ENCODE measurements at places on chromosomes 6 and 20.

DNA sequence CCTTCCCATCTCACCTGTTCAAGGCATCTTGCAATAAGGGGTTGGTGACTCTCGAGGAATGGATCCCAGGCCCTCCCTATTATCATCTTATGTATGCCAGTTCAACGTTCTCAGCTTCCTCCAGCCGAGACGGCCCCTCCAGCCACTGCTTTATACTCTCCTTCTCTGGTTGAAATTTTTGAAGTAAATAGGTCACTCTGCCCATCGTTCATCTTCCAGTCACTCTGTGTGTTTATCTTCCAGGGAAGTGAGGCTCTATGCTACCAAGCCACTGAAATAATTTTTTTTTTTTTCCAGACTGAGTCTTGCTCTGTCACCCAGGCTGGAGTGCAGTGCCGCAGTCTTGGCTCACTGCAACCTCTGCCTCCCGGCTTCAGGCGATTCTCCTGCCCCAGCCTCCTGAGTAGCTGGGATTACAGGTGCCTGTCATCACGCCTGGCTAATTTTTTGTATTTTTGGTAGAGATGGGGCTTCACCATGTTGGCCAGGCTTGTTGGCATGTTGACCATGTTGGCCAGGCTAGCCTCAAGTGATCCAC lies 17.0 kb downstream of the PTPN1 start:
- no peak for DNase-seq

- DNase-seq, result peak; percentile 82
Measured at GRCh38 chr6:148747145-148747470, 278 bp downstream of the UST start.

DNA sequence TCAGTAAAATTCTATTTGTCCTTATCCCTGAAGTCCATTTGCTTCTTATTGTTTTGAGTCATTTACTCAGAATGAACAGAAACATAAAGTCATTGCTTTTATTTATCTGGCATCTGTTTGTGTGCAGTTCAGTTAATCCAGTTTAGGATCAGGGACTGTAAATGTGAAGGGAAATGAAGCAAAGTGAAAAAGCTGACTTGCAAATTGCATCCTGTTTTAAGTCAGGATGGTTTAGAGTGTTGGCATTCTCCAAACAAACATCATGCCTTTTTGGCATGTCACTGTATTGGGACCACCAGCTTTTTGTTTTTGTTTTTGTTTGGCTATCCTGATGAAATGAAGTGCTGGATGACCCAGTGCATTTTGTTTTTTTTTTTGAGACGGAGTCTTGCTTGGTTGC lies 100.2 kb upstream of the CLDN20 start:
- no peak for DNase-seq

- DNase-seq, result no peak
Measured at GRCh38 chr20:47598911-47599744, 97.4 kb downstream of the NCOA3 start.

DNA sequence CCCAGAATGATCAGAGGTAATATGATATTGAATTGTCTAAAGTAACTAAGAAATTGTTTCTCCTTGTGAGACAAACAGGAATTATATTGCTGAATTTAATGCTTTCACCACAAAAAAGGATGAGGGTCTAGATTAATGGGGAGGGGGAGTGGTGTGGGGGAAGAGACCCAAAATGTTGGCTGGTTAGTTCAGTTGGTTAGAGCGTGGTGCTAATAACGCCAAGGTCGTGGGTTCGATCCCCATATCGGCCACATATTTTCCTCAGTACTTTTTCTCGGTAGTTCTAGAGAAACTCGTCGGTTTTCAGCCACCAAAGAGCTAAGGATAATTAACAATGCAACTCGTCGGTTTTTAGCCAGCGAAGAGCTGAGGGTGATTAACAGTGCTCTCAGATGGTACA lies 26.3 kb downstream of the PRSS16 start:
- DNase-seq, result no peak

GRCh38 chr6:143224516-143224915 lies 163.8 kb downstream of the AIG1 start:
- DNase-seq, result no peak

GRCh38 chr6:105024803-105025202 lies 67.9 kb downstream of the LIN28B start:
- no peak for DNase-seq

GRCh38 chr20:39909447-39909846 lies 779.6 kb downstream of the MAFB start:
- peak; percentile 61 for DNase-seq

GRCh38 chr6:8527818-8528217 lies 92.5 kb upstream of the SLC35B3 start:
- no peak for DNase-seq

GRCh38 chr6:15518057-15518456 lies 144.8 kb downstream of the DTNBP1 start:
- DNase-seq, result peak; percentile 53

- no peak for DNase-seq
Measured at GRCh38 chr6:130674604-130675003, 152.6 kb upstream of the SMLR1 start.

- DNase-seq, result no peak
Measured at GRCh38 chr6:2799936-2800527, 34.8 kb downstream of the WRNIP1 start.

DNA sequence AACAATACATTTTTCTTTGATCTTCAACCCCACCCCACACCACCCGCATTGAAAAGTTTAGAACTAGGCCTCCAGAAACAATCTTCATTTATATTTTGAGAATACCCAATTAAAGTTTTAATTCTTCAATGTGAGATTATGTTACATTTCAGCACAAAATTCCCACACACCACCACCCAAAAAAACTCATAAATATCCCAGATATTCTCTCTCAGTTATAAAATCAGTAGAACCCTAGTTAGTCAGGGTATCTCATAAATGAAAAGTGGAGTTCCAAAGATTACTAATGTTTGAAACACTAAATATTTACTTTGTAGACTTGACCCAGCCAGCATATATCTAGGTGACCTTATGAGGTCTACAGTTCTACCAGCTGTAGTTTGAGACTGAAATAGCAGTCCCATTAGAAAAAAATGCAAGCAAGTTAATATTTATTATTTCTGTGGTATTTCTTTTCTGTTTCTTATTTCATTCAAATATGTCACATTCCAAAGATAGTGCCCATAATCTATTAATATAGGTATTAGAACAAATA lies 371.0 kb downstream of the TENT5A start:
- DNase-seq, result no peak

GRCh38 chr20:40547483-40548091 lies 141.4 kb downstream of the MAFB start:
- DNase-seq, result no peak

DNA sequence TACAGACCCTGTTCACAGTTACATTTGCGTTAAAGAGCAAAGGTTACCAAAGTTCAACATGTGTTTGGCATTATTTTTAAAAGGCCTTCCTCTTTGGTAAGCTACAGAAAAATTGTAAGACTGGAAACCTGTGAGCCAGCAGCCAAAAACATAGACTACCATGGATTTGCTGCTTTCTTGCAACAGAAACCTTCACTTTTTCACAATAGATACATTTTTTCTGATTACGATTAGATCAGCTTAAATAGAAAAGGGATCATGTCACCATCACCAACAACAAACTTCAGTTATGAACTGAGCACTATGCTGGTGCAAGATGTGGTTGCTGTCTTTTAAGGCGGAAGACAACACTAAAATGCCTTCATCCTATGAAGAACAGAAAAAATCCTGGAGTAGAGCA lies 112.3 kb upstream of the MARCKS start:
- DNase-seq, result no peak

- no peak for DNase-seq
Measured at GRCh38 chr6:156804402-156804801, 27.2 kb downstream of the ARID1B start.
